ENCODE measurements at places on chromosomes 7 and 10. TPM values are rescaled to one million over a fixed set of nuclear protein-coding genes. Genes with fewer than 3 reads are reported as not detected.

The ZSCAN25 gene
- polyA plus RNA-seq: 22.9 TPM

The PTPRE gene
- 6.7 TPM for polyA plus RNA-seq

DNA sequence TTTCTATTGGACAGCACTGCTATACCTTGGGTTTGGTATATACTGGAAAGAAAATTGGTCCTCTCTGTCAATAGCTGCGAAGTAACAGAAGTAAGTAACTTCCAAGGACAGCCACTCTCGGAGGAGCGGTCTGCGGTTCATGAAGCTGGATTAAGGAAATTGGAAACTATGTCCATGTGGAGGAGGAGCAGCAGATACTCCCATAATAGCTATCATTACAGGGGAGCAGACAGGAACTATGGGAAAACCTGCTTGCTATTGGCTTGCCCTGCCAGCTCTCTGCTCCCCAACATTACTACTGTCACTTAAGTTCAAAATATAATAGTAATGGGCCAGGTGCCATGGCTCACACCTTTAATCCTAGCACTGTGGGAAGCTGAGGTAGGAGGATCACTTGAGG lies 83.9 kb upstream of the TRIL start:
- DNase-seq: no peak

DNA sequence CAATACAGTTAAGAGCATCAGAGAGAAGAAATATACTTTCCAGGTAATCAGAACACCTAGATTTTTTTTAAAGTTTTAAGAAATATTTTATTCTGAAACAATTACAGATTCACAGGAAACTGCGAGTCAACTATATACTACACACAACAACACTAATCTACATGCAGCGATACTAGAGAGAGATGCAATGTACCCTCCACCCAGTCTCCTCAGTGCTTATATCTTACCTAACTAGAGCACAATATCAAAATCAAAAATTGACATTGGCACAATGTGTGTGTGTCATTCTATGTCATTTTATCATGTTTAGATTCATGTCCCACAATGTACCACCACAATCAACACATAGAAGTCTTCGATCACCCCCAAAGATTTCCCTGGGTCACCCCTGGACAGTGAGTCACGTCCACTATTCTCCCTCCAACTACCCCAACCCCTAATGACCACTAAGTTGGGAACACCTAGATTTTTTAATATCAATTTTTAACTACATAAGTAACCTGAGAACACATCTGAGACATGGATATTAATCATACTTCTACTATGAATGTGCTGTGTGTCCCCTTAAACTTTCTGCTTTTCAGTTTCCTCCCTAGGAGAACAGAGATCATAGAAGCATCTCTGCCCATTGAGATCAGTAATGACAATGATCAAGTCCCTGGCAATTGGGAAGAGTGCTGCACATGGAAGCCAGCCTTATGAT lies 86.5 kb downstream of the GSAP start:
- no peak for DNase-seq

- DNase-seq: no peak
Measured at GRCh38 chr7:259191-259505, 30.8 kb upstream of the FOXL3 start.

GRCh38 chr7:104891949-104892348 lies 122.1 kb upstream of the KMT2E start:
- no peak for DNase-seq

DNA sequence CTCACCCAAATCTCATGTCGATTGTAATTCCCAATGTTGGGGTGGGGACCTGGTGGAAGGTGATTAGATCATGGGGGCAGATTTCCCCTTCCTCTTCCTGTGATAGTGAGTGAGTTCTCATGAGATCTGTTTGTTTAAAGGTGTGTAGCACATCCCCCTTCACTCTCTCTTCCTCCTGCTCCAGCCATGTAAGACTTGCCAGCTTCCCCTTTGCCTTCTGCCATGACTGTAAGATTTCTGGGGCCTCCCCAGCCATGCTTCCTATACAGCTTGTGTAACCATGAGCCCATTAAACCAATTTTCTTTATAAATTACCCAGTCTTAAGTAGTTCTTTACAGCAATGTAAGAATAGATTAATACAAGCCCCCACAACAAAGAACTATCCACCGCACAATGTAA lies 109.9 kb upstream of the JAZF1 start:
- no peak for DNase-seq

The ARL3 gene
- polyA plus RNA-seq: 28.1 TPM

The FOXI2 gene
- polyA plus RNA-seq: 0.85 TPM

The TSPAN12 gene
- polyA plus RNA-seq: 154 TPM

The ESYT2 gene
- polyA plus RNA-seq: 46.9 TPM

- no peak for DNase-seq
Measured at GRCh38 chr10:81708929-81709328, 166.1 kb upstream of the NRG3 start.

DNA sequence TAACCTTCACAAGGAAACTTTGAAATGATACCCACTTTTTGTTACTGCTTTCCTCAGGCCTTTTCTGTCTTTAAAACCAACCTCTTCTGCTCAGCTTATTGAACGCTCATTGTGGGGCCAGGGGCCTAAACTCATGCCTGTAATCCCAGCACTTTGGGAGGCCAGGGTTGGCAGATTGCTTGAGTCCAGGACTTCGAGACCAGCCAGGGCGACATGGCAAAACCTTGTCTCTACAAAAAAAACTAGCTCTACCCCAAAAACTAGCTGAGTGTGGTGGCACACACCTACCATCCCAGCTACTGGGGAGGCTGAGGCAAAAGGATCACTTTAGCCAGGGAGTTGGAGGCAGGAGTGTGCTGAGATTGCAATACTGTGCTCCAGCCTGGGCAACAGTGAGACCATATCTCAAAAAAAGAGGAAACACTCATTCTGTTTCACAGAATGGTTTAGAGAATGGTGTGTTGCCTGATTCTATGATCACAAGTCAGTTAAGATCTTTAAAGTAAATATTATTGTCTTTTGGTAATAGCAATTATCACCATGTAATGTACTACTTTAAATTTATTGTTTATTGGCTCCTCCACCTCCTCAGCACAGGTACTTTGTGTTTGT lies 51.1 kb downstream of the KCTD7 start:
- no peak for DNase-seq

GRCh38 chr7:94276795-94277194 lies 117.9 kb upstream of the COL1A2 start:
- no peak for DNase-seq

DNA sequence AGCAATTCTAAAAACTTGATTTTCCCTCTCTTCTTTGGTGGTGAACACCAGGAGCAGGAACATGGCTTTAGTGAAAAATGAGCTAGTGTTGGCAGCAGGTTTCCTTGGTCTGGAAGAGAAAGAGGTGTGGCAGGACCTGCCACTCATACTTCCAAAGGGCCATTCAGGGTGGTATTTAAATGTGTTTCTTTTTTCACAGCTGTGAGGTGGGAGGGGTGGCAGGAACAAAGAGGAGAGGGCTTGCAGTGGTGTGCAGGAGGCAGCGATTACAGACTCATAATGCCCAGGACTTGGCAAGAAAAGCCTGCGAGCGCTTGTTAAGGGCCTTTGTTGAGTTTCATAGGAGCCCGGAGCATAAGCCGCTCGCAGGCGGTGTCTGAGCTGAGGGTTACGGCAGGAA lies 36.8 kb downstream of the WIPF3 start:
- DNase-seq: no peak

- DNase-seq: no peak
Measured at GRCh38 chr7:80307227-80307856, 172.7 kb downstream of the GNAI1 start.

The CC2D2B gene
- 0.91 TPM for polyA plus RNA-seq

The PHYHIPL gene
- polyA plus RNA-seq: 3.0 TPM

The PRSS37 gene
- polyA plus RNA-seq: 0.14 TPM

The CNNM1 gene
- 2.3 TPM for polyA plus RNA-seq

GRCh38 chr7:74430961-74431466 lies 22.7 kb upstream of the GTF2IRD1 start:
- no peak for DNase-seq

The NRCAM gene
- 24.1 TPM for polyA plus RNA-seq

- DNase-seq: no peak
Measured at GRCh38 chr7:11786186-11786585, 45.8 kb downstream of the THSD7A start.

All from left renal pelvis (tissue), 4 donors.